ENCODE measurements at places on chromosomes 2 and 18.

- H3K4me1 ChIP-seq: peaks cover 90% of the 10 kb centered on the region
- no peak overlapping the region for H3K4me3 ChIP-seq
- no peaks in the 10 kb centered on the region for H3K36me3 ChIP-seq
- no peak for DNase-seq
- peak overlapping the region; percentile 91 for H3K27ac ChIP-seq
- no peaks in the 10 kb centered on the region for H3K27me3 ChIP-seq
Measured at GRCh38 chr2:42922790-42923579, 130.6 kb upstream of the HAAO start.

DNA sequence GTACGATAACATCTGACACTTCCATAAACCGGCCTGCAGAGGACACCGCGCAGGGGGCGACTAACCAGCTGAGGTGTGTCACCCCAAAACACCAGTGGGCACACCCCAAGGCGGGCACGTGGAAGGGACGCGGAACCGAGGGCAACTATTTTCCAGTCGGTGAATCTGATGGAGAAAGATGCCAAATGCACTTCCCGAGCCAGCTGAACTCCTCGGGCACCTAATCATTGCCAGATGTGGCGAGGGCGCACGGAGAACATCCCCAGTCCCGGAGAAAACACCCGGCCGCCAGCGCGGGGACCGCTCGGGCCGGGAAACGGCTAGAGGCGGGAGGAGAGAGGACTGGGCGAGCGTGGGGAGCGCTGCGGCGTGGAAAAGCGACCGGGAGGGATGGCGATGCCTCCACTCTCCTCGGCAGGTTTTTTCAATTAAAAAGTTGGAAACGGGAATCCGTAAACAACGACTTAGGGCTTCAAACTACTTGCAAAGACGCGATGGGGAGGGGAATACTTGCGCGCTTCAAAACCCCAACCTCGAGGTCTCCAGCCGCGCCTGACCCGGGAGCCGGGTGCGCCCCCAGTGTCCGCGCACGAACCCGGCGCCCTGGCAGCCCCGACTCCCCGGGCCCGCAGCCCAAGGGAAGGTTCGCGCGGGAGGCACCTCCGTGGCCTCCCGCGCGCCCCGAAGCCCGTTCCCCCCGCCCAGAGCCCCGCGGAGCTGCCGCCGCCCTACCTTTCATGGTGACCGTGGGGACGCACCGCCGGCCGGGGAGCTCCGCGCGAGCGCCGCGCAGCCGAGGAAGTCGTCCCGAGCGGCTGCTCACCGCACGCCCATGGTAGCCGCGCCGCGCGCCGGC lies 497 bp downstream of the COLEC12 start:
- no peak for DNase-seq
- H3K36me3 ChIP-seq: no peaks in the 10 kb centered on the region
- H3K4me3 ChIP-seq: peak overlapping the region; percentile 67
- peaks cover 8% of the 10 kb centered on the region for H3K4me1 ChIP-seq
- peak overlapping the region; percentile 69 for H3K27ac ChIP-seq

- H3K27me3 ChIP-seq: no peaks in the 10 kb centered on the region
- no peak overlapping the region for H3K4me3 ChIP-seq
- no peak for DNase-seq
Measured at GRCh38 chr2:224220586-224221255, 181.2 kb downstream of the FAM124B start.

DNA sequence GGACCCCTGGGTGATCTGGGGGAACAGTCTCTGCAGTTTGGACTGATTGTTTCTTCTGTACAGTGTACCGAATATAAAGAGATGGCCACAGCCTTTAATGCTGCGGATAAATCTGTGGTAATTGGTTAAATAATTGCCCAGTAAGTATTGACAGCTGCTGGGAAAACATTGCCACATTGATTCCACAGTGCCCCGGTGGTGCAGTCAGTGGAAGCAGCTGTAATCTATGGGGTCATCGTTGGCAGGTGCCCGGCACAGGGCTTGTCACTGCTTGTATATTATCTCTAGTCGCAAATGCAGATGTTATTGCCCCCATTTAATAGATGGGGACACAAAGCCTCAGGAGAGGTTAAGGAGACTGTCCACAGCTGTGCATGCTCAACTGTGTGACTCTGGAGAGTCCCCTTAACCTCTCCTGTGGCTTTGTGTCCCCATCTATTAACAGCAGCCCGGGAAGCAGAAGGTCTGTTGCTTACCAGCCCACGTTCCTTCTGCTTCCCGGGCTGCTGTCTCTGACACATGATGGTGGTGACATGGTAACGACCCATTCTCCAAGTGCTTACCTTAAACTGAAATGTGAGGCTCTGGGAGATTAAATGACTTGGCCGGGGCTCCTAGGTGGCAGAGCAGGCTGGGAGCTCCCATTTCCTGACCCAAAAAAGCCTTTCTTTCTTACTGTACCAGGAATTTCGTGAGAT lies 76.9 kb downstream of the NCK2 start:
- no peaks in the 10 kb centered on the region for H3K27me3 ChIP-seq
- peaks cover 55% of the 10 kb centered on the region for H3K4me1 ChIP-seq
- H3K27ac ChIP-seq: peak overlapping the region; percentile 42
- no peak for DNase-seq
- H3K36me3 ChIP-seq: no peaks in the 10 kb centered on the region
